H4 (cell line): ENCODE measurements at places on chromosomes 4 and X. TPM values are rescaled to one million over a fixed set of nuclear protein-coding genes. Genes with fewer than 3 reads are reported as not detected.

DNA sequence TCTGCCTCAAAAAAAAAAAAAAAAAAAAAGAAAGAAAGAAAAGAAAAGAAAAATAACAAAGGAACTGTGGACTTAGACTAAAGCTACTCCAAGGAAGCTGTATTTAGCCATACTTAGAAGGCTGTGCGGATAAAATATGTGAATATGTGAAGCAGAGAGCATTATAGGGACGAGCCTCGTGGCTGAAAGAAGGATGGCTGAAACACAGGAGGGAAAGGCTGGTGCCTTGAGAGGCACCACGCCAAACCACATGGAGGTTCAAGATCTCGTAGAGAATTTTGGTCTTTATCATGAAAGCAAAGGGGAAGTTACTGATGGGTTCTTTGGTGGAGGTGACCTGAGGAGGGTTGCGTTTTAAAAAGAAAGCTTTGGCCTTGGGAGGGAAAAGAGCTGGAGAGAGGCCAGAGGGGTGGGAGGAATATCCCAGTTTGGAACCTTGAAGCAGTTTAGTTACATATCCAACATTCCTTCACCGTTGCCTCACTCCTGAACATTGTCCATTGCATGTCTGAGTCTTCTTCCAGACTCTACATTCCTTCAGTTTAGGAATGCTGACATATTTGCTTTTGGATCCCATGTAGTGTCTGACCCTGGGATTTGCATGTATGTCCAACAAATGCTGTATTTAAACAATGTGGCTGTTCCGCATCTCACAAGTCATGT lies 82.5 kb downstream of the CPE start:
- no peak for DNase-seq

DNA sequence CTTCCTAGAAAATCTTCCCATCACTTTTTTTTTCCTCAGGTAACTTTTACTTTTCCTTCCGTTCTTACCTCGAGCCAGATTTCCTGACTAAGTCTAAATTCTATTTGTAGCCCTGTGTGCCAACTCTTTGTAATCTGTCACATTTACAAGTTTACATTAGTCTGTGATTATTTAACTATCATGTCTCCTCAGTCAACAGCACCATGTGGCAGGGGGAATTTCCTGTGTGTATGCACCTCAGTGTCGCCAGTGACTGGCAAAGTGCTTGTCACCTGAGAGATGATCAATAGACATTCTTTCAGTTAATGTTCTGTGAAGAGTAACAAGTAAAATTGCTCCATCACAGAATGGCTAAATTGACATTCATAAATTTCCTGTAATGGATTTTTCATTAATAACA lies 468.5 kb downstream of the PDGFC start:
- DNase-seq, result no peak

- no peak for DNase-seq
These were observed 83.4 kb downstream of the KIT start for GRCh38 chr4:54741202-54741601.

GRCh38 chr4:108693819-108694218 lies 43.4 kb downstream of the OSTC start:
- no peak for DNase-seq

- no peak for DNase-seq
These were observed 80.1 kb downstream of the ANKRD50 start for GRCh38 chr4:124632439-124632838.

- DNase-seq, result no peak
These were observed 51.3 kb downstream of the ATP11C start for GRCh38 chrX:139881572-139881971.

- peak; percentile 60 for DNase-seq
These were observed 859 bp downstream of the SMARCA1 start for GRCh38 chrX:129522184-129523078.

DNA sequence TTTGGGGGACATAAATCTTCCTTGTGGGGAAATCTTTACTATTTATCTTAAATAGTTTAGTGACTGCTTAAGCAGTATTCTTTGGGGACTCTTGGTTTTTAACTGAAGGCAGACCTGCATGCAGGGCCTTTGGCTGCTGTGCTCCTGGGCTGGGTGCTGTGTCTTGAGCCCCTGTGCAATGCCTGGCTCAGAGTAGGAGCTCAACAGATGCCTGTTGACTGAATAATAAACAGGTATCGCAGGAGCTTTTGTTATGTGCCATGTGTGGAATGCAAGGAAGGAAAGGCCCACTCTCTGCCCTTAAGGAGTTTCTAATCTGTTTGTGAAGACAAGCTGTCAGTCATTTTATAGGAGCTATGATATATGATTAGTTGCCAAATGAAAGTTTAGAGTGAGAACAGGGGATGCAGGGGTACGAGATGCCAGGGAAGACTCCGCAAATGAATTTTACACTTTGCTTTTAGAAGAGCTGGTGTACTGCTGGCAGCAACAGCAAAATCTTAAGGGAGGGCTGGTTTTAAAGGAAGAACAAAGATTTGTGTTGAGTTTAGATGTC lies 6.7 kb downstream of the GAB1 start:
- no peak for DNase-seq

Gene FGFBP1
- total RNA-seq, result 0.16 and 0.77 TPM in 2 replicates

Gene NLGN3
- 0.25 and 0.31 TPM in 2 replicates for total RNA-seq
